ENCODE measurements at places on chromosomes 13 and 19.

GRCh38 chr13:96796091-96796633 lies 198.1 kb downstream of the OXGR1 start:
- DNase-seq = no peak

- DNase-seq = no peak
These were observed 3.1 kb downstream of the SLC1A5 start for GRCh38 chr19:46785054-46785979.

DNA sequence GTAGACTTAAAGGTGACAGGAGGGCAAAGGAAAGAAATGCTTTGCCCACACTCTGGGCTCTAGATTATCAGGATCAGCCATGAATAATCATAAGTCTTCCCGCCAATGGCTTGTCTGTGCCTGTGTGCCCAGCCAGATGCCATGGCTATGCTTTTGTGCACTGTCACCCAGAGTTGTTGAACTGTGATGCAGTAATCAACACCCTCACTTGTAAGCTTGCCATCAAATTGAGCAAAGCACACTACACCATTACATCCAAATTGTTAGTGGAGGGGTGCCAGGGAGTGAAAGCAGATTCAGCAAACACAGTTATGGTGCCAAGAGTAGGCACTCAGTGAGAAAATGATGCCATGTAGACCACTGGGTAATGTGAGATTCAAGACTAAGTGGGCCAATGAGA lies 845.3 kb upstream of the MIR17HG start:
- no peak for DNase-seq

DNA sequence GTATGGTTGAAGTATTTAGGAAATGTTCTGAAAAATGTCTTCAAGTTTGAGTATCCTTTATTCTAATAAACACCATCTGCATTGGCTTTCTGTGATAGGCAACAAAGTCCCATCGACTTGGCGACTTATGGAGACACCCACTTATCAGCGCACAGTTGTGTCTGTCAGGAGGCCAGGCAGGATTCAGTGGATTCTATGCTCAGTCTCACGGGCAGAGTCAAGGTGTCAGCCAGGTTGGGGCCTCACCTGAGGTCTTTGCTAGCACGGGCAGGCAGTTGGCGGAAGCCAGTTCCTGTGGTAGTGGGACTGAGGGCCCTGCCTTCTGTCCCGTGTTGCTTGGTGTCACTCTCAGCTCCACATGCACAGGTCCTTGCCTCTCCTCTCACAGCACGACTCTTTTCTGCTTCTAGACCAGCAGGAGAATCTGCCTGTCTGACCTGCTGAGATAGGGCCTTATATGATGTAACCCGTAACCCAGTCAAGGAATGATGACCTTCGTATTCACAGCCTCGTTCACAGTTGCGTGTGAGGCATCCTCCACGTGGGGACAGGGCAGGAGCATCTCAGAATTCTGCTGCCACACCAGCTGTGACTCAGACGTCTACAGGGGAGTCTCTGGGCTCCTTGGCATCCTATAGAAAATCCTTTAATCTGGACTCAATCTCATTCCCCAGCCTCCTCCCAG lies 10.0 kb downstream of the CUL4A start:
- no peak for DNase-seq

DNA sequence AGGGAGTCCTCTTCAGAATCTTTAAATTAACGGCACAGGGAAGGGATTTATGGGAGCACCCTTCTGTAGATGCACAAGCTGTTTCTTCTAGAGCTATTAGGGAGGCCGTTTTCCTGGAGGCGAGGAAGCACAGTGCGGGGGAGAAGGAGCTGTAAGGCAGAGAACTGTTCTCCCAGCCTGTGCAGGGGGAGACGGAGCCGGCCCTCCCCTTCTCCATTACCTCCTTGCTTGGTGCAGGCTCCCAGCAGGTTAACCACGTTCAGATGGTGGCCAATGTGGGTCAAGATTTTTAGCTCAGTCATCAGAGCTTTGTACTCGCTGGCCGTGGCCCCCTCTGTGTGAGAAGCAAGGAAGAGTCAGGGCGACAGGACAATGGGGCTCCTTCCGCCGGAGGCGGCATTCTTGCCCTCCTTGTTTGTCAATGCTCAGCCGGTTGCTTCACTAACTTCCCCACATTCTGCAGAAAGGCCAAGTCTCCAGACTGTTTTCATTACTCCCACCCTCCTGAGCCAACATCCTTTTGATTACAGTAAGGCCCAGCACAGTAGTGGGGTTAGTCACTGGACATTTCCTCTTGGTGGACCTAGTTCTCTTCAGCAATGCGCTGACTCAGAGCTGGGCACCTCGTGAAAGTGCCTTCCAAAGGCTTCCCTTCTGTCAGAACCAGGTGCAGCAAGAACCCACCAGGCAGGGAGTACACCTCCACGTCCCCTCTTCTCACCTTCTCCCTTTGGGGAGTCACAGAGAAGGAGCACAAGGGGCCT lies 165.4 kb downstream of the FLT1 start:
- peak; percentile 95 for DNase-seq

DNA sequence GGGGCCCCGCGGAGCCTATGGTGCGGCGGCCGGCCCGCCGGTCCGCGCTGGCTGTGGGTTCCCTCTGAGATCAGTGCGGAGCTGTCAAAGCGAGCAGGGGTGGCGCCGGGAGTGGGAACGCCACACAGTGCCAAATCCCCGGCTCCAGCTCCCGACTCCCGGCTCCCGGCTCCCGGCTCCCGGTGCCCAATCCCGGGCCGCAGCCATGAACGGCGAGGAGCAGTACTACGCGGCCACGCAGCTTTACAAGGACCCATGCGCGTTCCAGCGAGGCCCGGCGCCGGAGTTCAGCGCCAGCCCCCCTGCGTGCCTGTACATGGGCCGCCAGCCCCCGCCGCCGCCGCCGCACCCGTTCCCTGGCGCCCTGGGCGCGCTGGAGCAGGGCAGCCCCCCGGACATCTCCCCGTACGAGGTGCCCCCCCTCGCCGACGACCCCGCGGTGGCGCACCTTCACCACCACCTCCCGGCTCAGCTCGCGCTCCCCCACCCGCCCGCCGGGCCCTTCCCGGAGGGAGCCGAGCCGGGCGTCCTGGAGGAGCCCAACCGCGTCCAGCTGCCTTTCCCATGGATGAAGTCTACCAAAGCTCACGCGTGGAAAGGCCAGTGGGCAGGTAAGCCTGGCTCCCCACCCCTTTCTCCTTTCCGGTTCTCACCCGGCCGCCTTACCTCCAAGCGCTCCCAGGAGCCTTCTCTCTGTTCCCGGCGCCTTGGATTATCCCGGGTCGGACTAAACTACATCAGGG lies at the start of gene PDX1:
Gene PDX1 (plus strand): TSS at position 67 of the 743 bp plus-strand sequence. CDS start 139 bp downstream, at position 206.
- DNase-seq = no peak

DNA sequence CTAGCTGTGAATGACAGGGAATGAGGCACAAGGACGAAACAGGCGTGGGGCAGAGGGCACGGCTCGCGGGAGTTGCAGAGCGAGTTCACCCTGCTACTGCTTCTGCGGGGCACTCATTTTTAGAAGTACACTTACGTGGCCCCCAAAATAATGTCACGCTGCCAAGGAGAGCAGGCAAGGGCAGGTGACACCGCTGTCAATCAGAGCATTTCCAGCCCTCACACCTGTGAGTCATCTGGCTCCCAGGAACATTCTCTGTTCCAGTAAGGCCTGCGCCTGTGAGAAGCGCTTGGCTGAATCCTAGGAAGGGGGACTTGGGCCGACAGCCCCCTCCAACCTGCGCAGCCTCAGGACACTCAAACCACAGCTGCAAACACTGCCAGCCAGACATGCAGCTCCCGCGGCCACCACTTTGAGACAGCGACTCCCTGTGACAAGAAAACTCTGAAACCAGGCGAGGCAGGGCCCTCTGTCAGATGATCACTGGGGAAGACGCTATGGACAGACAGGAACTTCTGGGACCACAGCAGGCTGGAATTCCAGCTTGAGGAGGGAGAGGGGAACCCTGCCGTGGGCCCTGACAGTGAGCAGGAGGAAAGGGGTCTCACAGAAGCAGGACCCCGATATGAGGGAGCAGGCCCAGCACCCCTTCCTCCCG lies 12.7 kb downstream of the DOT1L start:
- no peak for DNase-seq

GRCh38 chr13:59877933-59878332 lies 285.8 kb downstream of the DIAPH3 start:
- no peak for DNase-seq

- no peak for DNase-seq
These were observed 213.7 kb downstream of the TEX29 start for GRCh38 chr13:111533900-111534683.
